Suppressor macrophage (primary cell): ENCODE measurements at places on chromosomes 11 and 22.

- DNase-seq, result no peak
Measured at GRCh38 chr11:43979571-43980219, 37.3 kb downstream of the C11orf96 start.

DNA sequence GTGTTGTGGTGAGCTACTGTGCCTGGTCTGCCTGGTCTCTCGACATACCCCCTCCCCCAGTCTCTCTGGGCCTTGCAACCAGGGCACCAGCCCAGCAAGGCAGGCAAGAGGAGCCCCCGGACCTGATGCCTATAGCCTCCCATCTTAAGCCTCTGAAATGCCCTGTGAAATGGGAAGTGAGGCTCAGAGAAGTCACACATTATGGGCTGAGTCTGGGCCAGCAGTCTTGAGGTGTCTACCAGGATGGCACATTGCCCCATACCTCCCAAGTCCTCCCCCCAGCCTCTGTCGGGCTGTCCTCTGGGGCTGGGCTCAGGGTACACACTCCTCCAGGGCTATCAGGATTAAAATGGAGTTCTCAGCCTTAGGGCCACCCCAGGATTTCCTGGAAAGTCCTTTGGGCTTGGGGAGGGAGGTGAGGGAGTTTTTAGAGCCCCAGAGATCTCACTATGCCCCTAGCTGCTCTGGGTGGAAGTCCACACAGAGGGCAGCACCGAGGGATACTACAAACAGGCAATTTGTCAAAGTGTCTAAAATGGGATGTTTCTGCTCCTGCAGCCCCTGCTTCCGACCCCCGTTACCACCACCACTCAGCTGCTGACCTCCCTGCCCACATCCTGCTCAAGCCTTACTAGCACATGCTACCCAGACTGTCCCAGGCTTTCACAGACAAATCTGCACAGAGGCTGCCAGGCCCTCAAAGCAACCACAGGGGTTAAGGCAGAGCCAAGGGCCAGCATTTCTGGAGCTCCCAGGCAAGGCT lies 3.1 kb upstream of the SH3BP1 start:
- DNase-seq, result peak; percentile 86

GRCh38 chr22:24417200-24417599 lies 10.2 kb upstream of the ADORA2A start:
- DNase-seq, result no peak

GRCh38 chr22:20977516-20978170 lies 4.5 kb upstream of the LZTR1 start:
- no peak for DNase-seq

DNA sequence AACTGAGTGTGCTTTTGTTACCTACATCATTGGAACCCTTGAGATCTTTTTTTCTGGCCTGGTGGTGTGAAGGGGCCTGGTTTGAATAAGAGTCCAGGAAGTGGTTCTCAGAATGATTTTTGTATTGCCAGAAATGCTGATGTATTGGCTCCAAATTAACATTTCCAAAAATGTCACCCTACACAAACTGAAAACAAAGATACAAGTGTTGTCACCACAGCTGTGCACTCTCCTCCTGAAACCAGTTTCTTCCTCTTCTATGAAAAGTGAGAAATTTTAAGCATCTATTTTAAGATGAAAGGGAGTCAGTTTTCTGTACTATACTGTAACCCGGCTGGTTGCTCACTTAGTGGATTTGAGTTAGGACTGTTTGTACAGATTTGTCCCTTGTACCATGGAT lies 218.8 kb downstream of the PGR start:
- DNase-seq, result no peak

DNA sequence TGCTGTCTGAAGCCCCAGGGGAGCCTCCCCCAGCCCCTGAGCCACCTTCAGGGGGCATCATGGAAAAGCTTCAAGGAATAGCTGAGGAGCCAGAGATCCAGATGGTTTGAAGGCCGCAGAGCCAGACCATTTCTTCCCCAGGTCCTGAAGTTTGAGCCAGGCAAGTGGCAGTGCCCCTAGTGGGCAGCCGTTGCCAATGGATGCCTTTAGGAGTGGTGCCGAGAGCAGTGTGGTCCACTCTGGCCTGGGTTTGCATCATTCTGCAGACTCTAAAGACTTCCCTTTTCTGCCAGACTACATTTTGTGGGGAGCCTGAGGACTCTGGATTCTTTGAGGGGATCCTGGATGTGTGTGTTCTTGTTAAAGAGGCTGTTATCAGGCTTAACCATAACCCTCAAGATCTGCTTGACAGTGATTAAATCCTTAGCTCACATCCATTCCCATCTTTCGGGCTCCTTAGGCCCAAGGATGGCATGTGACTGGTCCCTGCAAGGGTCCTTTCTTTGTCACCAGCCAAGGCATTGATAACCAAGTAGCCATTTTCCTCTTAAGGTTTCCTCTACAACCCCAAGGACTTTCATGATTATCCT lies 13.1 kb downstream of the HINFP start:
- DNase-seq, result peak; percentile 78

- DNase-seq, result no peak
Measured at GRCh38 chr22:32811788-32812545, 10.5 kb downstream of the TIMP3 start.

DNA sequence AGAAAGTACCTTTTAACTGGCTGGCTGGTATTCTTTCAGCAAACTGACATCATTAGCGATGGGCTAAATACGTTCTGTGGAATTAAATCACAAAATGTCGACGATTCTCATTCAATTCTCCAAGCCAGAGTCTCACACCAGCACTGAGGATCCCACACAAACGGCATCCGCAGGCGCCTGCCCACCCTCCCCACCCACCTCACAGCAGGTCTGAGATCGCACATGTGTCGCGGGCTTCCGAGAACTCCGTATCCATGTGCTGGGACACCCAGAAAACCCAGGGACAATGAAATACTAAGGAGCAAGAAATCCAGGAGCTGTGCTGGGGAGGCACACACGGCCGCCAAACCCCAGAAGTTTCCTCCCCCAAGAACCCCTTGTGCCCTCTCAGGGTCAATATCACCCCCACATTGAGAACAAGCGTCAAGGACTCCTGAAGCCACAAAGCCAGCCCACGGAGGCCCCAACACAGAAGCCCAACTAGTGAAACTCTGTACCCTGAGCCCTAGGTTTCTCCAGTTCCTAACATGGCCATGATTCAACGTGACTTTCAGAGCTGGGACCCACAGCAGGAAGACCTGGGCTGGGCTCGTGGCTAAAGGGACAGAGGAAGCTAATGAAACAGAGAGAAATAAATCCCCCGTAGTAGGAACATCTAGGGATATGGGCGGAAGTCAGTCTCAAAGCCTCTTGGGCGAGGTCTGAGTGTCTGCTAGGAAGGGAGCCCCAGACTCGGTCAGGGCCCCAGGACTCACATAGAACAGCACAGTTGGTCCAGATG lies 8.0 kb downstream of the TOLLIP start:
- DNase-seq, result no peak

DNA sequence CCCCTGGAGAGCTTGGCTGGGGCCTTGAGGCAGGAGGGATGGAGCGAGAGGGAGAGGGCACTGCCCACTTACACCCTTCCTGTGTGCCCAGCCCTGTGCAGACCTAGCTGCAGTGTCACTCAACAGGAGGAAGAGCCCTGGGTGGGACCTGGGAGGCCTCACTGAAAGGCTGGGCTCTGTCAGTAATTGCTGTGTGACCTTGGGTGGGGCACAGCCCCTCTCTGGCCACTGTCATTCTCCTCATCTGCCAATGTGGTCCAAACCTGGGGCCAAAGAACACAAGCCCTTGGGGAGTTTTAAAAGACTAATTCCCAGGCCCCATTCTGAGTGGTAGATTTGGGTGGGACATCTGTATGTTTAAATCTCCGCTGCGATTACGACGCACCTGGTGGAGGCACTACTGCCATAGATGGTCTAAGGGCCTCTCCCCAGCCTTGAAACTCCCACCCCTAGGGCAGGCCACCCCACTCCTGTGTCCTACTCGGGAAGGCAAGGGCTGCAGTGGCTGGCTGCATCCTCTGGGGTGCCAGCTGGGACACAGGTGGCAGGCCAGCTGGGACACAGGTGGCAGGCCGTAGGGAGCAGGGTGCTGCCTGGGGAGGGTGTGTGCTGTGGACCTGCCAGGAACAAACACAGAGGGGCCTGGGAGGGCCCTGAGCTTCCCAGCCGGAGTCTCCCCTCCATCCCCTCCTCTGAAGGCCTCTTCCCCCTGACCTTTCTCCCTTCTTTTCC lies 12.3 kb upstream of the SOX10 start:
- DNase-seq, result no peak

- no peak for DNase-seq
Measured at GRCh38 chr11:64759131-64759721, 548 bp downstream of the PYGM start.

DNA sequence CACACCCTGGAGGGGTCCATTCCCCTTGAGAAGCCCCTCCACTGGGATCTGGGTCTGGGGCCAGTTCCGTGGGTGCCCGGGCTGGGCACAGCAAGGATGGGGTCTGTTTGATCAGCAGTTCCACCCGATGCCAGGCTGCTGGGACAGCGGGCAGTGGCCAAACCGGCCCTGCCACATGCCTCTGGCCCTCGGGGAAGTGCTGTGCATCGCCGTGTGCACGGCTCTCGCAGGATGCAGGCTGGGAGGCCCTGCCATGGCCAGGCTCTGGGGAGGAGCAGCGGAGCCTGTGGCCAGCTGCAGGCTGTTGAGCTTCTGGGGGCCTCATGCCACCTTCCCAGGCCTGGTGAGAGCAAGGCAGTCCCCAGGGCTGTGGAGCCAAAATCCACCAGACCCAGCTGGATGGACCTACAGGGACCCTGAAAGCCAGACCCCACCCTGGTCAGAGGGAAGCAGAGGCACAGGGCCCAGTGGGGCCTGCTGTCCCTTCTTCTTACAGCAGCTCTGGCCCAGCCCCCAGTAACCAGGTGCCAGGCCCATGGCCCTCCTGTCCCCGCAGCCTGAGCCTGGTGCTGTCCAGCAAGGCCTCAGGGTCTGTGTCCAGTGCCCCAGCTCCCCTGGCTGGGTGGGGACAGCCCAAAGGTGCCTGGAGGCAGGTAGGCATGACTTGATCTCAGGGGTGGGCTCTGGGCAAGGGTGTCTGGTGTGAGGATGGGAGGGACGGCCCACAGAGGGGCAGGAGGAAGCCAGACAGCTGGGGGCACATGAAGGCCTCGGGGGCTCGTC lies 57.3 kb downstream of the WNT7B start:
- DNase-seq, result no peak

GRCh38 chr11:28842716-28843115 lies 734.5 kb downstream of the METTL15 start:
- no peak for DNase-seq

DNA sequence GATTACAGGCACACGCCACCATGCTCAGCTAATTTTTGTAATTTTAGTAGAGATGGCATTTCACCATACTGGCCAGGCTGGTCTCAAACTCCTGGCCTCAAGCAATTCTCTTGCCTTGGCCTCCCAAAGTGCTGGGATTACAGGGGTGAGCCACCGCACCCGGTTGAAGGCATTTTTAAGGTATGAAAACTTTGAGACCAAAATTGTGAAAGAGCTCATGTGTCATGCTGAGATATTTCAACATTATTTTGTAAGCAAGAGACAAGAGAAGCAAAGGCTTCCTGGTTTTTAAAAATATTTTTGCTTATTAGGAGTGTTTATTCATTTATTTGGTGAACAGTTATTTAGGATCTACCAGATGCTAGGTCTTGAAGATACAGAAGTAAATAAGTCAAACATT lies 6.8 kb downstream of the NHERF4 start:
- DNase-seq, result peak; percentile 86

DNA sequence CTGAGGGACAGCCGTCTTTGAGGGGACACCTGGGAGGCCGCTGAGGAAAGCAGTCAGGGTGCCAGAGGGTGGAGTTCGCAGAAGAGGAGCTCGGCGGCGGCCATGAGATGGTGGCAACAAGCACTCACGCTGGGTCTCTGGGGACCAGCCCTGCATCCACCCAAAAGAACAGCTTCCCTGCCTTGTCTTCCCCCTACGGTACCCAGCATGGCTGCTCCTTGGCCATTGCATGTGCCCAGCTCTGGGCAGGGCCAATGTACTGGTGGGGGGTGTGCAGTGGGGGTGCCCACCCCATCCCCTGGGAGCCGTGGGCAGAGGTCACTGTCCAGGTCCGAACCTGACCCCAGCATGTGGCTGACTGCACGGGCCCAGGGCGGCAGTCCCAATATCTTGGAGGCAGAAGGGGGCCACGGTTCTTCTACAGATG lies 42.3 kb downstream of the OSBPL5 start:
- no peak for DNase-seq

DNA sequence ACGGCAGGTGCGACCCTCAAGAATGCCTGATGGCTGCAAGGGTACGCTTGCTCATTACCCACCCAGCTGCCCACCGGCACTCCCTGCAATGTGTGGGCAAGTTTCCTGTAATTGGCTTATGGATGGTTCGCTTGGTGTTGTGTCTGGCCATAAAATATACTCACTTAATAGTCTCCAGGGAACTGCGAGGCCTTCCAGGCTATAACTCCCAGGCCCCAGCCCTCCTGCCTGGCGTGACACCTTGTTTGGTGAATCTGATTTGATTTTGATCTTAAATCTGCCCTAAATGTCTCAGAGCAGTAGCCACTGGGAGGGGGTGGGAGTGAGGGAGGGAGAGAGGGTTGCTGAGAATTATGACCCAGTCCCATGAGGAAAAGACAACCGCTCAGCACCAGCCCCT lies 572.2 kb downstream of the BUD13 start:
- no peak for DNase-seq

DNA sequence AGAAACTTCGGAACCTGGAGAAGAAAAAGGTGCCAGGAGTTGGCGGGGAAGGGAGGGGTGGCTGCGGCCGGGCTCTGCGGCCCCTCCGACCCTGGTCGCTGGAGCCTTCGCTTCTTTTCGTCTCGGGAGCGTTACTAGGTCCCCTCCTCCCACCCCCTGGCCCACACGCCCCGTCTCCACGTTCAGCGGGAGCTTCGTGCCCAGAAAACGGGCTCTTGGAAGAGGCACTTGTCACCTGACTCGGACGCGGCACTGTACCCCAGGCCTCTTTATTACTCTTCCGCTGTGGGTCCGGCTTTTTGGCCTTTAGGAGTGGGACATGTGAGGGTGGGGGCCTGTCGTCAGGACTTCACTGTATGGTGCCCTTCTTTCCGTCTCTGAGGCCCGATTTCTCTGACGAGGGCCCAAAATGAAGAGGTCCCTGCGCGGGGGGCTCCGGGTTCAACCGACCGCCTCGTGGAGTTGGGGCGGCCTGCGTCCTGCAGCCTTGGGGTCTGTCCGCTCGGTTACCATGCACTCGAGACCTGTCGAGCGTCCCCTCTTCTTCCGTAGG lies 1.2 kb downstream of the CAPRIN1 start:
- DNase-seq, result peak; percentile 38

DNA sequence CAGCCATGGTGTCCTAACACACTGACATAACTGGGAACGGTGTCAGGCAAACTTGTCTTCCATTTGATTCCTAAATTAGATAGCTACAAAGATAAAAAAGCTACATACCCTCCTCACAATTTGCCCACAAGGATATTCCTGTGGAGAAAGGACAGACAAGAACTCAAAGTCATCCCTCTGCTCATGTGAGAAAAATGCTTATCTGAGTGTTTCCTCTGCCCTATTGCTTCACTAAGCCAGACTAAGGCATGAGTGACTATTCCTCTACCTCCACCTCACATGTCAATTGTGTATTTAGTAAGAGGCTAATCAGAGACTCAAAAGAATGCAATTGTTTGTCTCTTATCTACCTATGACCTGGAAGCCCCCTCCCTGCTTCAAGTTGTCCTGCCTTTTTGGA lies 247.7 kb downstream of the DDX10 start:
- peak; percentile 35 for DNase-seq
